Stimulated activated CD4-positive, alpha-beta T cell treated with anti-CD3 and anti-CD28 coated beads, Interleukin-15, amount 100 ng/mL, for 48 hours (primary cell): ENCODE measurements at places on chromosomes 11 and 22.

DNA sequence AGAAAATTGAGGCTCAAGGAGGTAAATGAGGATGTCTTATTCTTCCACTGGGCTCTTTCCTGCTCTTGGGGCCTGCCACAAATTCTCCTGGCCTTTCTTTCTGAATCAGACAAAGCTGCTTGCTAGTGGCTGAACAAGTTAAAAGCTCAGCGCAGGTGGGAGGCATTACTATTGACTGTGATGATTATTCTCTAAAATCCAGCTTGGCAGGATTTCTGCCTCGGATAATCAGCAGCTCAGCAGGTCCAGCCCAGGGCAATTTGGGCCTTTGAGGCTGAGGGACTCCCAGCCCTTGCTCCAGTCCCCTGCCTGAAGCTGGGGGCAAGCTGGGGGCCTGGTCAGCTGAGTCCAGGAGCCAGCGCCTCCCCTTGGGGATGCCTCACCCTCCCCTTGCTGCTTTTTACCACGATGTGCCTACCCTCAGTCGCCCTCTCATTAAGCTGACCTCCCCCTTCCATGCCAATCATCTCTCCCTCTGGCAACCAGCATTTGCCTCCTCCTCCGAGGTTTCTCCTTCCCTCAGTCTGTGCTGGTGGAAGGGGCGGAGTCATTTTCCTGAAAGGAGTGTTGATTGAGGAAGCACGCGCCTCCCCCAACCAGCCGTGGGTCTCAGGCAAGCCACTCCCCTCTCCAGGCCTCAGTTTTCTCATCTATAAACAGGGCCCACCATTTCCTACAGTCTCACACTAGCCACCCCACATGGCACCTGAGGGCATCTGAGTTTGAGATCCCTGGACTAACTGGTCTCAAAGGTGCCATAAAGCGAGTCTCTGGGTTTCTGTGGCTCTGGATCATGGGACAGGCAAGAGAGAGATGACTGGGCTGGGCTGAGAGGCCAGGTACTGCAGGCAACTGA, 60.6 kb upstream of the PRDM11 start:
- DNase-seq = no peak

DNA sequence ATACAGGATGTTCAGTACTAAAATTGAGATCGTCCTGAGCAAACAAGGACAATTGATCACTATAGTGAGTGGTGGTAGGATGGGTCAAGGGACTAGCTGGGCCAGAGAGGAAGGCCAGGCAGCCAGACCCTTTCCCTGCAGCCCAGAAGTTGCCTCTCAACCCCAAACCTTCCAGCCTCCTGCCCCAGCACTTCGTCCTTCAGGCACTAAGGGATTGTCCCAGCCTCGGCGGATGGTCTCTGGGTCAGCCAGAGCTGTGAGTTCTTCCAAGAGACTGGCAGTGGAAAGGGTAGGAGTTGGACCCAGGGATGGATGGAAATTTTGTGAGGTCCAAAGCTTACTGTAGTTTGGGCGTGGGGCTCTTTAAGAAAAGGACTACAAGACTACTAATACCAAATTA, 3.6 kb upstream of the LMO1 start:
- no peak for DNase-seq

GRCh38 chr11:16772141-16772512, 33.7 kb downstream of the C11orf58 start:
- DNase-seq = no peak

GRCh38 chr11:61495801-61496601, 12.5 kb upstream of the LRRC10B start:
- no peak for DNase-seq
